ENCODE measurements at places on chromosomes 1 and 21.
A peak's percentile ranks its signal among the peaks of the same experiment; 100 is the strongest.

DNA sequence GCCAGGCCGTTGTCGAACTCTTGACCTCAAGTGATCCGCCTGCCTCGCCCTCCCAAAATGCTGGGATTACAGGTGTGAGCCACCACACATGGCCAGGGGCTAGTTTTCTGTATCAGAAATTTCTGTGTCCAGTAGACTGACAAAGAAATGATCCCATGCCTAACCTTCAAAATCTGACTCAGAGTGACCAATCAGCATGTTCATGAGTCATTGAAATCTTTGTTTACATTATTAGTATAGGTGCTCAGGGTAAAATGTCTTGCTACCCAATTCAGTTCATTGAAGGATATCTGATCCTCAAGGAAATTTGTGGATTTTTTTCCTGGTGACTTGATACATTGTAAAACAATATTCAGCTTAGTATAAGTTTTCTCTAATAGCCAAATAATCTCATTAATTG lies 11.0 kb upstream of the LDLRAD2 start:
- DNase-seq, result no peak

DNA sequence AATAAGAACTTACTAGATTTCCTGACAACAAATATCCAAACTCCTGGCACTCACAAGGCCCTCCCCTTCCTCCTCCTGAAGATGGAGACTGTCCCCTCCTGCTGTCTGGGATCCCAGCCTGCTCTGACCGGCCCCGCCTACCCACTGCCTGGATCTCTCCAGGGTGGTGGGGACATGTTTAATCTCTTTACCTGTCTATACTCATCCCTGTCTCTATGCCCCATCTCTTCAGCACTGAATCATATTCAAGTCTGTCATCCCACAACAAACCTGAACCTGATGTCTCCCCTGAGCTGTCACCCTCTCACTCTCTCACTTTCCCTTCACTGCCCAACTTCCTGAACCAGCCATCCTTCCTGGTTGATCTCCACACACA lies 22.1 kb downstream of the MATN1 start:
- no peak for DNase-seq

GRCh38 chr1:197103300-197103699 lies 36.2 kb upstream of the F13B start:
- no peak for DNase-seq

DNA sequence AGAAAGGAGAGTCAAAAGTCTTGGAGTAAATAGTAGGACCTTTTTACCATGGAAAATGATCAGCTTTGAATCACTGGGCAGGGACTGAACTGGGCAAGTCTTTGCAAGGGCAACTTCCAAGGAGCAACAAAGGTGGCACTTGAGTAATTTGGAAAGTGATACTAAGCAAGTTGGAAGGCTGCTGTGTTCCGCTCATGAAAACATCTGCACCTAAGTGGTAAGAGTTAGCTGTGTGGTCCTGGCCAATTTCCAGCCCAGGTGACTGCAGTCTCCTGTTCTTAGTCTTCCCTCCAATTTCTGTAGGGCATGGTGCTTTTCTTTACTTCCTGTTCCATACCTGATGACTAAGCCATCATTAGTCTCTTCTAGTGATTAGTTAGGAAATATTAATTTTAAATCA lies 35.5 kb upstream of the PRDM2 start:
- no peak for DNase-seq

DNA sequence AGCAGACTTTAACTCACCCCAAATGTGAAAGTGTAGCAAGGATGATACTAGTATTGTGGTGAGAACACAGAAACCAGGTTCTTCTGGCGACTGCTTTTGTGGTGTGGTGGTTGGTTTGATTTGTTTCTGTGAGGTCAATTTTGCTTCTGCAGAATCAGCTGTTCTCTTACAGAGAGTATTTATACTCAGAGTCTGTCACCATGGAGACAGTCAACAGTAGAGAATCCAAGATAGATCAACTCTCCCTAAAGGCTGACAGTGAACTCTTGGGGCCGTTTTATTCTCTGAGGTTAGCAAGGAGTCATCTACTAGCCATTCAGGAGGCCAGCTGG lies at the start of gene CFAP107:
TSS of gene CFAP107 (plus strand) at position 209 of the 332 bp plus-strand sequence. CDS start 231 bp downstream, outside the sequence.
- DNase-seq, result no peak

DNA sequence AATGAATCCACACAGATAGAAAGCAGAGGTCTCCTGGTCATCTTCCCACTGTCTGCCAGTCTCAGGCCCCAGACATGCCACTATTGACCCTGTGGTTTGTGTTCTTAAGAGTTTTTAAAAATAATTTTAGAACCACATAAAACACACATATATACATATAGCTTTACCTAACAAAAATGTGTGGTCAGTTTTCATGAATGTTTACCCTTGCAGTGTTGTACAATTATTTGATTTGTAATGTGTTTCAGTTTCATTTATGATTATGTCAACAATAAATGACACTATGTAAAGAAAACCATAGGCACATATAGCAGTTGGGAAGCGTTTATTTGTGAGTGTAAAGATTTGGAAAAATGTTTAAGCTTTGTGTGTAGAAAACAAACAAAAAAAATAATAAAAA lies 17.1 kb downstream of the CHAF1B start:
- no peak for DNase-seq

GRCh38 chr1:101438359-101438758 lies 201.5 kb downstream of the S1PR1 start:
- DNase-seq, result no peak

DNA sequence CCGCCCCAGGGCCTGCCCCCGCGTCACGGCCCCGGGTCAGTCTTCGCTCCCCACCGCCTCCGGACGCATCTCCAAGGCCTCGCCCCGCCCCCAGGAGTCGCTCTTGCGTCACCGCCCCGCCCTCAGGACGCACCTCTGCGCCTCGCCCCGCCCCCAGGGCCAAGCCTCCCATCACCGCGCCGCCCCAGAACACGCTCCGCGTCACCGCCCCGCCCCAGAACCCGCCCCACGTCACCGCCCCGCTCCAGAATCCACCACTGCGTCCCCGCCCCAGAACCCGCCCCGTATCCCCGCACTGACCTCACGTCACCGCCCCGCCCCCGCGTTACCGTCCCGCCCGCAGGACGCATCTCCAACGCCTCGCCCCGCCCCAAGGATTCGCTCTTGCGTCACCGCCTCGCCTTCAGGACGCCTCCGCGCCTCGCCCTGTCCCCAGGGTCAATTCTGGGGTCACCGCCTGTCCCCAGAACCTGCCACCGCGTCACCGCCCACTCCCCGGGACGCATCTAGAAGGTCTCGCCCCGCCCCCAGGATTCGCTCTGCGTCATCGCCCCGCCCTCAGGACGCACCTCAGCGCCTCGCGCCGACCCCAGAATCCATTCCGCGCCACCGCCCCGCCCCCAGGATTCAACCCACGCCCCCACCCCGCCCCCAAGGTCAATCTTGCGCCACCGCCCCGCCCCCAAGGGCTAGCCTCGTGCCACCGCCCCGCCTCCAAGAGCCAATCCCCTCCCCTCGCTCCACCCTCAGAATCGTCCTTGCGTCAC lies 451 bp upstream of the CASP9 start:
- peak; percentile 91 for DNase-seq

DNA sequence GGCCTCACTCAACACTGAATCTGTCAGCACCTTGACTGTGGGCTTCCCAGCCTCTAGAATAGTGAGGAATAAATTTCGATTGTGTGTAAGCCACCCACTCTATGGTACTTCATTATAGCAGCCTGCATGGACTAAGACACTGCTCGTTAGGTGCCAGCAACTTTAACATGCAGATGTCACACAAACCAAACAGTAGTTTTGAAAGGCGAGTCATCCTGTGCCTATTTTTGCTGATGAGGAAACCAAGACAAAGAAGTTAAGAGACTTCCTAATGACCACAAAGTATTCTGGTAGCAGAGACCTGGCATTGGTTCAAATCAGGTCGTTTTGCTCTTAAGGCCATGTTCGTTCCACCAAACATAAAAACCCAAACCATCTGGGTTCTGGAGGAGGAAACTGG lies 42.9 kb downstream of the BATF3 start:
- no peak for DNase-seq

DNA sequence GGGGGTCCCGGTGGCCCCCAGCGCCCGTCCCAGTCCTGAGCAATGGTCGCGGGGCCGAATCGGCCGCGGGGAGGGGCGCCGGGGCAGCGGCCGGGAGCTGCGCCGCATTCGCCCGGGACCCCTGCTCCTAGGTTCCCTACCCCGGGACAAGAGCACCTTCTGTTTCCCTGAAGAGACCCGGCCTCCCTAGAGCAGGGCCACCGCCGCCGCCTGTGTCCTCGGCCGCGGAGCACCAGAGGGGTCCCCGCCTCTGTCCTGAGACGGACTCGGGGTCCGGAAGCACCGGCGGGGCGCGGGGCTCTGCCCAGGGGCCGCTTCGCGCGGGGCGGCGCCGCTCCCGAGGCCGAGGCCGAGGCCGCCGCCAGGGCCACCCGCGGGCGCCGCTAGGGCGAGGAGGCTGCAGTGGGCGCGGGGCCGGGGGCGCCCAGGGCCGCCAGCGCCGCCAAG lies 157.9 kb downstream of the CASZ1 start:
- no peak for DNase-seq

GRCh38 chr21:17371450-17371849 lies 141.4 kb upstream of the CXADR start:
- no peak for DNase-seq

GRCh38 chr1:50720457-50721053 lies 239.5 kb downstream of the FAF1 start:
- DNase-seq, result no peak

- no peak for DNase-seq
These were observed 12.4 kb upstream of the H3-3A start for GRCh38 chr1:226050133-226050532.

GRCh38 chr1:192598589-192598988 lies 23.0 kb downstream of the RGS1 start:
- DNase-seq, result no peak

- DNase-seq, result no peak
These were observed 13.8 kb upstream of the NLRP3 start for GRCh38 chr1:247402120-247402675.

DNA sequence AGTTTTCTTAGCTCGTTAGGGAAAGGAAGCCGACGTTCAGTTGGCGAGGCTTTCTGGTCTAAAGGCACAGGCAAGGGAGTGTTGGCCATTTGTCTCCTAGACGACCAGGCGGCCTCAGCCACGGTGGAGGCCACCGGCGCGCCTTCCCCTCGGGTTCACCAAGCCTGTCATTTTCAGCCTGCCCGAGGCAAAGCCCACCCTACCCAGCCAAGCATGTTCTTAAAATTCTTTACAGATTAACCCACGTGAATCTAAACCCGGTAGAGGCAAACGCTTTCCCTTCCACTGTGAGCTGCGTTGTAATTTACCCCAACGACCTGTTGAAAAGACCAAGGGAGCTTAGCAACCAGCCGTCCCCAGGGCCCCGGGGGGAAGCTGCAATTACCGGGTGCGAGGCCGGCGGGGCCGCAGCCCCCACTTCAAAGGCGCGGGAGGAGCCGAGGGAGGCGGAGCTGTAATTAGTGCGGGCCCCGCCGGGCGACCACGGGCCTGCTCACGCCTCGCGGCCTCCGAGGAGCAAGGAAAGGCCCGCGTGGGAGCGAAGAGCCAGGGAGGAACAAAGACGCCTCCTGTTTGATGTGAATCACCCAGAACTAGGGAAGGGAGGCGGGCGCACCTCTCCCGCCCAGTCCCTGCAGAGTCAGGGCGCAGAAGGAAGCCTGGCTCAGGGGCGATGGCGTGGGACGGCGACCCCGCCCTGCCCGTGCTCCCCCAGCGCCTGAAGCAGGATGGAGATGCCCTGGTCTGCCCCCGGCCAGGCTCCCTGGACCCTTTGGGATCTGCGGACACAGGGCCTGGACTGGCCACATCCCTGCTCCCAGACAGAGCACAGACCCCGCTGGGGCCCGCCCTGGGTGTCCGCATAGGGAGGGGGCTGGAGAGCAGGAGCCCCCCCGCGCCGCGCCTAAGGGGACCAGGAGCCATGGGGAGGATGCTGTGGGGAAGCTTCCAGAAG lies 12.1 kb upstream of the TSPEAR start:
- DNase-seq, result peak; percentile 59

DNA sequence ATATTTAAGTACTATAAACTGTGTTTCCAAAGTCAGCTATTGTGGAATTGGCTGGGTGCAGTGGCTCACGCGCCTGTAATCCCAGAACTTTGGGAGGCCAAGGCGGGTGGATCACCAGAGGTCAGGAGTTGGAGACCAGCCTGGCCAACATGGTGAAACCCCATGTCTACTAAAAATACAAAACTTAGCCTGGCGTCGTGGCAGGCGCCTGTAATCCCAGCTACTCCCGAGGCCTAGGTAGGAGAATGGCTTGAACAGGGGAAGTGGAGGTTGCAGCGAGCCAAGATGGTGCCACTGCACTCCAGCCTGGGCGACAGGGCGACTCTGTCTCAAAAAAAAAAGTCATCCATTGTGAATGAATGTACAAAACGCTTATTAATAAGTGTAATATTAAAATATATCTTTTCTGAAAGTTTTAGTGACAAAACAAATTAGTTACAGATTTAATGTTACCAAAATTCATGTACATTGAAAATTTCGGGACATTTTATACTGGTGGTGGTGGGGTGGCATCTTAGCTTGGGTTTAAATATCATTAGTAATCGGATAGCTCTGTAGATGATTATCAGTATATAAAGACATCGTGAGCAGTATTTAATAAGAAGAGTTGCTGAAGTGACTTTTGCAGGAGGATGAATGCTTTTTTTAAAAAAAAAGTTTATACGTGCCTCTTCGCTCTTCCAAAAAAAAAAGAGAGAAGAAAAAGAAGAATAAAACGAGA lies 503 bp upstream of the SRSF11 start:
- DNase-seq, result no peak

- DNase-seq, result no peak
These were observed 19.0 kb downstream of the SSR2 start for GRCh38 chr1:156001662-156002171.

- DNase-seq, result no peak
These were observed 23.8 kb downstream of the SEC16B start for GRCh38 chr1:177945943-177946650.

DNA sequence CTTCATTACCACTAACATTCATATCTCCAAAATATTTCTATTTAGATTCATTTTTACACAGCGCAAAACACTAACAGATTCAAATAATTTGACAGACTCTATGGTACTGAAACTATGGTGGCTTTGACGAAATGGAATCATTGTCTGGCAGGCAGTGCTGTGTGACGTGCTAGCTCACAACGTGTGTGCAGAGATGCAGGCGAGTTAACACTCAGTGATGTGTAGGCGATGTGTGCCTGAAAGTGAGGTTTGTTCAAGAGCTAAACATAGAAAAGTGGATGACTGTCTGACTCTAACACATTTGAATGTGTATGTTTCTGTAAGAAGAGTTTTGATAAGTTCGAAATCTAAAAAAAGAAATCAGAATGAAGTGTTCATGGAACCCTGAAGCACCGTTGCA lies 97.7 kb downstream of the RYR2 start:
- DNase-seq, result no peak

DNA sequence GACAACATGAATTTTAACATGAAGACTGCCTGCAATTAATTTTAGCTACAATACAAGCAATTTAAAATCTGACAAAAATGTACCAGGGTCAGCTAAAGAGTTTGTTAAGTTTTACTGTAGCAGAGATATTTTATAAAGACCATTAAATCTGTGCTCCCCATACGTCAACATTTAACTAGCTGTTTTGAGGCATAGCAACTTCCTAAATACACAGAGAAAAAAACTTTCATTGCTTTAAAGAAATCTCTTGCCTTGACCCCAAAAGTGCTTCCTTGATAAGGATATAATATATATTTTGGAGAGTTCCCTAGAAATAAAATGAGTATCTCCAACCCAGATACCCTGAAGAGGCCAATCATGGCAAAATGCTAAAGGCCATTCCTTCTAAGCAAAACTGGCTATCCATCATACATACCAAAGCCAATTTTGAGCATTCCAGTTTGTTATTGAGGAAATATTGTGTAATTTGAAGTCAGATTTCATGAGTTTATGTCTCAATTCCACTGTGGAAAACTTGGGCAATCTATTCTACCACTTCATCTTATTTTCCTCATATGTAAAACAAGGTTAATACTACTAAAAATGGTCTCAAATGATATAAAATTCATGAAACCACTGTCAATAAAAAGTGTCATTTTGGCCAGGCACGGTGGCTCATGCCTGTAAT lies 19.1 kb downstream of the ASPM start:
- no peak for DNase-seq

All from NCI-H1436 treated with DMSO at 0.1 percent for 48 hours (cell line).